Stimulated activated CD4-positive, alpha-beta T cell treated with anti-CD3 and anti-CD28 coated beads, Interleukin-1b, Interleukin-23, amount 100 ng/mL, for 1 hour (primary cell): ENCODE measurements at places on chromosomes 4 and X.
A peak's percentile ranks its signal among the peaks of the same experiment; 100 is the strongest.

DNA sequence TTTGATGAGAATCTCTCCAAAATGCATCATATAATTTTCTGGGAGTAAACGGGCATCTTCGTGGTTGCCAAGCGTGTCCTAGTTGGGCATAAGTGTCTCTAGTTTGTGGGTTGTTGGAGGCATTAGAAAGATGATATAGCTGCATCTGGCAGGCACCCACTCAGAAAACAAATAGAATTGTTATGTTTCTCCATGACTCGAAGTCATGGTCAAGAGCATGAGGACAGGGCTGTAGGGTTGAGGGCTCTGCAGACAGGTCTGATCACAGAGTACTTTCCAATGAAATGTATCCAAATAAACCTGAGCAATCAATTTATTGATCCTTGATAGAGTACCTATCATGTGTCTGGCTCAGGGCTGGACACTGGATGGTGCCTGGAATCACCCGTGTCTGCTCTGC is 82.7 kb downstream of the SORCS2 start:
- no peak for DNase-seq

DNA sequence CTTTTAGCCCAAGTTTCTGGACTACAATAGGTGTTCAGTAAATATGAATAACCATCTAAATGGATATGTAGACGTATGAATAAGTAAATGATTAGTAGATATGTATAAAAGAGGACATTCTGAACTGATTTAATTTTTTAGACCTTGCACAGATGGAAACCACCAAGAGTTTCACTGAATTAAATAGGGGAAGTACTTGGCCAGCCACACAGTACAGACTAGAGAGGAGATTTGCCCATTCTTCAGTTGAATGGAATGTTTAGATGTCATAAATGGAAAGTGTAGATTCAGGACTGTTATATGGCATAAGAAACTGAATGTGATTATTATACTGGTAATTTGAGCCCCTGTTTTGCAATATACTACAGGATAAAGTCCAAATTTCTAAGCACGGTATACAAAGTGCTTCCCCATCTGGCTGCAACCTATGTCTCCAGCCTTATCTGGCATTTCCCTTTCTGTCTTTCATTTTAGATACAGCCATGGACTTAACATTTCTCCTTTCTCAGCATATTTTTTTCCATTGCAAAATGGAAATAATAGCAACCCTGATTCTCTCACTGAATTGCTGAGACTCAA is 137.8 kb upstream of the HS3ST1 start:
- DNase-seq: no peak

DNA sequence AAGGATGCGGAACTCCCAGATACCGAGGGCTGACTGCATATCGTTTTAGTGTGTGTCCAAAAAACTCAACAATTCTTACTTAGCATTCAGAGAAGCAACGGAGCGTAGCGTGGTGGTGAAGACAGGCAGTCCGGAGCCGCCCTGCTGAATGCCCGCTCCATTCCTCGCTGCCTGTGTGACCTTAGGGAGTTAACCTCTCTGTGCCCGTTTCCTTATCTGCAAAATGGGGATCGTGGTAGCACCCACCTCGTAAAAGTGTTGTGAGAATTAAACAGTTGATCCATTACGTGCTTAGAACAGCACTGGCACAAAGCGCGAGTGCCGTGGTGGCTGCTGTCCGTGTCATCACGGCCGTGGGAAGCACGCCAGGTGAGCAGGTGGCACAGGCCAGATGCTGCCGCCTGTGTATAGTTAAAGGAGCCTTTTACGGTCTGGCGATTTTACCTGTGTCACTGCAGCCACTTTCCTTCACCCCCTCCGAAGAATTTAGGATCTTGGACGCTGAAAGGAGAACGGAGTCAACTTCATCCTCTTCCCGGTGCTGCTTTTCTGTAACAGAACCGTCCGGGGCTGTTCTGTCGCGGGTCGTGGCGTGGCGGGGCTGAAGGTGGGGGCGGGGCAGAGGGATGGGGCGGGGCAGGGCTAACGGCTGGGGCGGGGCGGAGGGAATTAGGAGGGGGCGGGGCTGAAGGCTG is 885 bp downstream of the CCDC110 start:
- peak; percentile 2 for DNase-seq

DNA sequence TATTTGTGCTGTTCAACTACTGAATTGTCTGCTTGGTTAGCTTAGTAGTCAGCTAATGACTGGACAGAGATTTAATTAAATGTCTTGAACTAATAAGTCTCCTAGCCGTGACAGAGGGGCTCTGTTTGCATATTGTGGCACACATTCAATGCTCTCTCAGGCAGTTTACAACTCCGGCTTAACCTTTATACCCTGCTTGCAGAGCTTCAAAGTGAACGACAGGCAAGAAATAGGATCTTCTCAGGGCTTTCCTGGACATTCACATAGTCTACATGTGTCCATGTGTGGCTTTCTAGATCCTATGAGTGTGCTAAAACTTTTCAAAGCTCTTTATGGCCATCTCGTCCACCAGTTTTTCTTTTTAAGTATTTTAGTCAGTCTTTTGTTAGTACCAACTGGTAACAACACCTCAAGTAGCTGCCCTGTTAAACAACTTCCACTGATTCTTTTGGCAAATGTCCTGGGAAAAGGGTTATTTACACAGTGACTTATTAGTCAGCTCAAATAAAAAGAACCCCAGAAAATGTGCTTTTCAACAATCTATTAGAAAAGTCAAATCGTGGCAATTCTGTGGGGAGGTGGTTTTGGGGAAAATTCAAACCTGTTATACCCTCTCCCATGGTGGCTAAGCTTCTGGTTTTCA is 28.6 kb downstream of the OR13H1 start:
- DNase-seq: no peak

- DNase-seq: no peak
Measured at GRCh38 chr4:105137121-105137875, 9.4 kb upstream of the TET2 start.

DNA sequence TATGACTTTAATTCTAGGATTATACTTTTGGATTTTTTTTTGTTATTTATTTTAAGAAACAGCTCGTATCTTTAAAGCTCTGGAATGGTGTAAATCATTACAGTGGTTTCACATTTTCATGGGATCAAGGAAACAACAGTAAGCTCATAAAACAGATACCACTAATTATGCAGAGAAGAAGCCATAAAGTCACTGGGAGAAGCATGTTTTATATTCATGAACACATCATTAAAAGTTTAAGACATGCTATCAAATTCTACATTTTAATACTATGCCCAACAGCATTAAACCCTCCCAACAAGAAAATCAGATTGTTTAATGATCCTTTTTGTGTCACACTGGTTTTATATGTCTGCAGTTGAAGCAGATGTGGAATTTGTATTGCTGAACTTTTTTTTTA is 149.9 kb downstream of the FBXO8 start:
- no peak for DNase-seq
